ENCODE measurements at places on chromosomes 2 and 18.

- no peak for DNase-seq
Observed at GRCh38 chr2:126531029-126531428, 124.9 kb upstream of the GYPC start.

DNA sequence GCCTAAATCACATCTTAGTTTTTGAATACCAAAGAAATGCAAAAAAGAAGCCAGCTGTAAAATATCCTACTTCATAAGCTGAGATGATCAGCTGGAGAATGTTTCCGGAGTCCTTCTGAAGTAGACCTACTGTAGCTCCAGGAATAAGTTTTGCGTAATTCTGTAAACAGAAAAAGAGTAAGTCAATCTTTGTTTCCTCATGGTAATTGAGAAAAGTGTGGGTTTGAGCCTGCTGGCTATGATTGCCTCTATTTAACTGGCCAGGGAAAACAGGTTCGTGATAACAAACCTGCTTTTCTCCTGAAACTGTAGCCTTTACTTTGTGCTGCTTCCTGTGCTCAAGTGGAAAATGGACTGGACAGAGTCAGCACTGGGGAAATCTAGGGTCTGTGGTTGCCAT, 58.2 kb downstream of the ITGB6 start:
- no peak for DNase-seq

DNA sequence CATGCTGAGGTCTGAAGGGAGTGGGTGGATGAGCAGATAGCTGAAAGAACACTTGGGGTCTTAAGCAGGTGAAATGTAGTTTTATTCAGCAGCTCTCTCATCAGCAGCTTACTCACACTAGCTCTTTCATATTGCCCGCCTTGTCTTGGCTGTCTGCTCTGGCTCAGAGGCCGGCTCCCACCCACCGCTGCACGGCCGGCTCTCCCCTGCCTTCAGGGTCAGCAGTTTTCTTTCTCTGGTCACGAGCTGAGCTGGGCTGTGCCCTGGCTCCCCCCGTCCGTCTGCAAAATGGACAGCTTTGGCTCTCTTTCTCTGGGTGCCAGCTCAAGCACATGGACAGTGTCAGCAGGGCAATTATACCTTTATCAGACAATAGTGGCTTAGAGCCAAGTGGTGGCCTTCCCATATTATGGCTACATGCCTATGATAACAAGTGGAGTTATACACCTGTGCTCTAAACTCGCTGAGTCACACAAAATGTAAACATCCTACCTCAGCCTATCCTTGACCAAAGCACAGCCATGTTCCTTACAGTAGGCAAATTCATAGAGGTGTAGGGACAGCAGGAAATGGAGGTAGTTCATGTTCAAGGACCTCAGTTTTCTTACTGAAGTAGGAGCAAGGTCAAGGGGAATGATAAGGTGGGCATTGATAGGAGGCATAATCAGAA, 224.8 kb downstream of the SOCS6 start:
- DNase-seq: no peak

DNA sequence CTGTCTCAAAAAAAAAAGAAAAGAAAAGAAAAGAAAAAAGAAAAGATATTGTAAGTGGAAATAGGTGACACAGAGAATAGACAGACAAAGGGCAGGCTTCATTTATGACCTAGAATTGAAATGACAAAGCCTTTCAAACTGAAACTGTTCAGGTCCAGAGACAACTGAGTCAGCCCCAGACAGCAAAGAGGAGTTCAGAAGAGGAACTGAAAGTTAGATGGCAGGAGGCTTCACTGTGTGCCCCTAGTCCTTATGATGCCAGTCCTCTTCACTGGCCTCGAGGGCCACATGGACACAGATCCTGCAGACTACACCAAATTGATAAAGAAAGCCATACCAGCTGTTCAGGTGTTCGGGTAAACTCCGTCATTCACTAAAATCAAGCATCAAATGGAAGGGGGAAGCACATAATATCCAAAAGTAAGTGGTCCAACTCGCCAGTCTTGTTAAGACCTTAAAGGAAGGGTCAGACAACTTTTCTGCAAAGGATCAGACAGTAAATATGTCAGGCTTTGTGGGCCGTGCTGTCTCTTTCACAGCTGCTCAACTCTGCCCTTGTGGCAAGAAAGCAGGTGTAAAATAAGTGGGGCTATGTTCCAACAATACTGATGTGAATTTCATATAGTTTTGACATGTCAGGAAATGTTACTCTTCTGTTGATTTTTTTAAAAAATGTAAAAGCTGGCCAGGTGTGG, 231.9 kb upstream of the MGAT5 start:
- no peak for DNase-seq

DNA sequence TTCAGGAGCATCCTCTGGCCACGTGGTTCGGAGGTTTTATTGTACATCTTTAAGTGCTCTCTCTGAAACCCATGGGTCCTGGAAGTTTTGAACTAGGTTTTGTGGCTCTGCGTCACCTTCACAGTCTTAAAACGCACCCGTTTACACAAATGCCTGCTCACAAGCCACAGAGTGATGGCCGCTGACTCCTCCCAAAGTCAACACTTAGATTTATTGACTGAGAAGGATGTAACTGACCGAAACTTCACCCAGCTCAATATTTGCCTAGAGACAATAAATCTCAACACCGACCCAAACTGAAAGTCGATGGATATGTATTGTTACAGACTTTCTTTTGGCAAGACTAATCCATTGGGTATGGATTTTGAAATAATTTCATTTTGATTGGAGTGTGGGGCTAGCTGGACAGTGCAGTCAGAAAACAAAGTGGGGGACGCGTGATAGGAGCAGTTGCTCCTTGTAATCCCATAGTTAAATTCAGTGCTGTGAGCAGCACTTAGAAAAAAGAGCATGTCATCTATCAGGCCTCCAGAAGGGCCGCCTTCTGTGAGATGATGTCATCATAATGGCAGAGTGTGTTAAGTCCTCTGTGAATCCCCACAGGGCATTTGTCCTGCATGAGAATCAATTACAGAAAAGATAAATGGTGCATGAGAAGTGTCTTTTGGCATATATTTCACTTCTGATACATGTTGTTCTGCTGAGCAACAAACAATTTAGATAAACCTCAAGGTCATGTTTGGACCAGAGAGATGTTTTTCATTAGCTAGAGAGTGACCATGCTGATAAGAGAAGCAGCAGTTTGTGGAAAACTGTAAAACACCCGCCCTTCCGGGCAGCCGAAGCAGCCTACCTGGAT, 183.7 kb downstream of the INO80D start:
- no peak for DNase-seq

All from stimulated activated CD8-positive, alpha-beta memory T cell treated with anti-CD3 and anti-CD28 coated beads, Interleukin-2, amount 100 ng/mL, for 1 hour (primary cell).